Central memory CD8-positive, alpha-beta T cell (primary cell): ENCODE measurements at places on chromosomes 5 and 9.

GRCh38 chr5:129962506-129962905 is 58.2 kb downstream of the CHSY3 start:
- no peak for DNase-seq

DNA sequence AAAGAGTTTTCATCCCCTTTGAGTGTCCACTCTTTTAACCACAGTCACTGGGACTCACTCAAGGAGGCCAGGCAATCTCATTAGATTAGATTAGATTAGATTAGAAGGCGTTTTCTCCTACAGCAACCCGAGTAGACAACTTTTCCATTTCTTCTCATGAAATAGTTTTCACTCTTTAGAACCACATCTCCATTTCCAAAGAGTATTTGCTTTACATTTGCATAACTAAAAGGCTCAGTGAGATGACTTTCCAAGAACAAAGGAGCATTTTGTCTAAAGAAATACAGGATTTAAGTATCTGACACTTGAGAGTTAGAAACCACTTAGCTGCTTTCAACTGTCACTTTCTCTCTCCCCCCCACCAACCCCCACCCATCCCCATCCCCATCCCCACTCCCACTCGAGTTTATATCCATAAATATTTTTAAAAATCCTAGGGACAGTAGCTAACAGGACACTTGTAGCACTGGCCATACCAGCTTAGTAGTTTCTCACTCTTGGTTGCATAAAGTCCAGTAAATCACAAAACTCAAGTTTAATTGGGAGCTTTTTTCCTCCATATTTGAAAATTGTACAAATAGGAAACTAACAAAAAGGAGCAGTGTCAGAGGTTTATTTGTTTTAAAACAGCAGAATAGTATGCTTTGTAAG is 2202.9 kb upstream of the WWC1 start:
- DNase-seq: no peak

GRCh38 chr5:180642779-180643178 is 6.6 kb downstream of the FLT4 start:
- DNase-seq: no peak

GRCh38 chr5:96433066-96433447 is at the start of gene PCSK1:
PCSK1 (minus strand) TSS chr5:96433248; CDS start chr5:96433042, 206 bp downstream.
- no peak for DNase-seq

- peak; percentile 26 for DNase-seq
Measured at GRCh38 chr9:32551276-32552051, 663 bp upstream of the SMIM27 start.

DNA sequence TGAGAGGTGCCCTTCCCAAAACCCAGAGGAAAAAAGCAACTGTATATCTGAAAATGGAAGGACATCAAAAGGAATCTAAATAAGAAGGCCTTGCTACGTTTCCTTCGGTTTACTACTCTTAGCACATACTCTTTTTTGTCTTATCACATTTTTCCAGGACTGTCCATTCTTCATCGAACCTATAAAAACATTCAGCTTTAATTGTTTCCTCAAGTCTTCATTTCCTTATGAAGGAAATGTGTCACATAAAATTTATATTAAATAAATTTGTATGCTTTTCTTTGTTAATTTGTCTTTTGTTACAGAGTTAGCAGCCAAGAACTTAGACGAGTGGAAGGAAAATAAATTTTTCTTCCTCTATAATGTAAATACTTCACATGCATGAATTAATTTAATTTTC is 255.0 kb downstream of the BNC2 start:
- DNase-seq: no peak

DNA sequence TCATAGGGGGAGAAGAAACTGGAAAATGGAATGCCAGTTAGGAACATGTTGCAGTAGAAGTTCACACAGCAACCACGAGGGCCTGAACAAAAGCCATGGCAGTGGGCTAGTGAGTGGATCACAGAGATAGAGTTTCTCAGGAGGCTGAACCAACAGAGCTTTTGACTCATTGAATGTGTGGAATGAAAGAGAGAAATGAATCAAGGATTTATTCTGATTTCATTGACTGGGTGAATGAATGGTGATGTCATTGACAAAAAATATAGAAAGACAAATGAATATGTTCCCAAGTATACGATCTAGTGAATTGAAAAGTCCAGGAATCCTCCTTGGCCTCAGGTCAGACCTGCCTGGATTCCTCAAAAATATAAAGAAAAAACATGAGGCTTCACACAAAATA is 99.2 kb downstream of the ZNF462 start:
- DNase-seq: no peak

- no peak for DNase-seq
Measured at GRCh38 chr9:108994695-108995094, 18.6 kb downstream of the CTNNAL1 start.
